PC-9 (cell line): ENCODE measurements at places on chromosomes 2 and 18. TPM values are rescaled to one million over a fixed set of nuclear protein-coding genes. Genes with fewer than 3 reads are reported as not detected.
A peak's percentile ranks its signal among the peaks of the same experiment; 100 is the strongest.

GRCh38 chr2:207674826-207675225 lies 36.6 kb upstream of the CCNYL1 start:
- H3K27ac ChIP-seq: no peak overlapping the region
- no peak overlapping the region for H3K4me3 ChIP-seq
- no peaks in the 10 kb centered on the region for H3K36me3 ChIP-seq
- H3K4me1 ChIP-seq: peaks cover 12% of the 10 kb centered on the region
- H3K27me3 ChIP-seq: no peaks in the 10 kb centered on the region
- no peak for DNase-seq

- H3K27me3 ChIP-seq: no peaks in the 10 kb centered on the region
- DNase-seq: no peak
- no peak overlapping the region for H3K27ac ChIP-seq
- no peaks in the 10 kb centered on the region for H3K4me1 ChIP-seq
- H3K36me3 ChIP-seq: no peaks in the 10 kb centered on the region
Observed at GRCh38 chr2:238015705-238016104, 45.1 kb upstream of the SCLY start.

DNA sequence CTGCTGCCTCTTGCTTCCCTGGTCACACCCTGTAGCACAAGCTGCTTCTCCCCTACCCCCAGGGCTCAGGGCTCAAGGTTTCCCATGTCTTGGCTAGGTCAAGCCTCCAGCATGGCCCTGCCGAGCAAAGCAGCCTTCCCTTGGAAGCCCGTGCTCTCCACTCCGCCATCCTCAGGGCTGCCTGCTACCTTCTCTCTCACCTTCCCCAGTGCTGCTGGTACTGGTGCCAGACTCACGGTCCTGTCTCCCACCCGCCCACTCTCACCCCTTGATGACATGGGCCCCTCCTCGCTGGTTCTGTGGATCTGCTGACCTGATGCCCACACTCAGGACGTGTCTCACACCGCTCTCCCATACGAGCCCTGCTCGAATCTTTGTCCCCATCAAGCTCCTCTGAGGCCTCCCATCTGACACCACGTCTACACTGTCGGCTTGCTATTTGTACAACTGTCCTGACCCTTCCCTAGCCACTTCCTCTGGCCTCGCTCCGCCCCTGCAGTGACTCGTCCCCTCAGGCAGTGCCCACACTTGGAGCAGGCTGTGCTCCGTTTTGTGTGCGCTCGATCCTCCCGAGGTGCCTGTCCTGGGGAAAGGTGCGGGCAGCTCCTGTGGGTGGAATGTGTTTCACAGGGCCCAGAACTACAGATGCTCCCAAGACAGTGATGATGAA lies 49.9 kb downstream of the ZAP70 start:
- H3K36me3 ChIP-seq: peaks cover 12% of the 10 kb centered on the region
- no peak for DNase-seq
- no peaks in the 10 kb centered on the region for H3K27me3 ChIP-seq
- no peak overlapping the region for H3K4me3 ChIP-seq
- no peaks in the 10 kb centered on the region for H3K4me1 ChIP-seq
- no peak overlapping the region for H3K27ac ChIP-seq

Gene DUSP11
- total RNA-seq: 18.8 and 24.1 TPM in 2 replicates

DNA sequence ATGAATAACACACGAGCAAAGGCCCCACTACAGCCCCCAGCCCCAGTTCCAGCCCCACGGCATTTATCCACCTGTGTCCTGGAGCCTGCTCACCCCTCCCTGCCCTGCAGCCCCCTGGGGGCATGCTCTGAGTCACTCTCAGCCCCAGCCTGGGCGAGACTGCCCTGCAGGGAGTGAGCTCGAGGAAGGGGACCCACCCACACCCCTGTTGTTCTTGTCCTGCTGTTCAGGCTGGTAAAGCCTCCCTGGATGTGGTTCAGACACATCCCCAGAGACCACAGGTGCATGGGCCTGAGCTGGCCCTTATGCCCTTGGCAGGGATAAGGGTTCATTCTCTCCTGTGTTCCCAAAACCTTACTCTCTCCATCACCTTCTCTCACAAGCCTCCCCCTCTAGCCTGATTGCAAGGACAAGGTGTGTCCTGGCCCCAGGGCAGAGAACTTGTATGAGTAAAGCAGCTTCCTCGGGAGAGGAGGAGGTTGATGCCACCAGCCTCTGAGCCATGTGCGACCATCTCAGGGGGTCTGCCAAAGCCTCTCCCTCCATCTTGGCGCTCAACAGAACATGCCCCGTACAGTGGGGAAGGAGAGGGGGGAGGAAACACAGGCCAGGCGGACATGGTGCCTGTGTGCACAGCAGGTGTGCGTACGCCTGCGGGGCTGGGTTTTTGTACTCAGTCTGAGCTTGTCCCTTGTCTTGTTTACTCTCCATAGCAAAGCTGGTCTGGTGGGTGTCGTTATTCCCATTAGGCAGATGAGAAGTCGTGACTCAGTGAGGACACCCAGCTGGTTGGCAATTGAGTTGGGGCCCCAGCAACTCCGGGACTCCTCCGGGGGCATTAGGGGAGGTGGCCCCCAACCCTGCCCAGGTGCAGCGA lies 64.4 kb downstream of the CIB4 start:
- H3K4me3 ChIP-seq: no peak overlapping the region
- H3K36me3 ChIP-seq: no peaks in the 10 kb centered on the region
- peaks cover 12% of the 10 kb centered on the region; the same call in 1 of the 2 replicates for H3K27me3 ChIP-seq
- DNase-seq: peak; percentile 47

- H3K36me3 ChIP-seq: no peaks in the 10 kb centered on the region
- no peak overlapping the region for H3K4me3 ChIP-seq
- peaks cover 13% of the 10 kb centered on the region for H3K4me1 ChIP-seq
- H3K27ac ChIP-seq: no peak overlapping the region
- no peaks in the 10 kb centered on the region for H3K27me3 ChIP-seq
Observed at GRCh38 chr2:10712185-10712809, 9.1 kb upstream of the ATP6V1C2 start.

DNA sequence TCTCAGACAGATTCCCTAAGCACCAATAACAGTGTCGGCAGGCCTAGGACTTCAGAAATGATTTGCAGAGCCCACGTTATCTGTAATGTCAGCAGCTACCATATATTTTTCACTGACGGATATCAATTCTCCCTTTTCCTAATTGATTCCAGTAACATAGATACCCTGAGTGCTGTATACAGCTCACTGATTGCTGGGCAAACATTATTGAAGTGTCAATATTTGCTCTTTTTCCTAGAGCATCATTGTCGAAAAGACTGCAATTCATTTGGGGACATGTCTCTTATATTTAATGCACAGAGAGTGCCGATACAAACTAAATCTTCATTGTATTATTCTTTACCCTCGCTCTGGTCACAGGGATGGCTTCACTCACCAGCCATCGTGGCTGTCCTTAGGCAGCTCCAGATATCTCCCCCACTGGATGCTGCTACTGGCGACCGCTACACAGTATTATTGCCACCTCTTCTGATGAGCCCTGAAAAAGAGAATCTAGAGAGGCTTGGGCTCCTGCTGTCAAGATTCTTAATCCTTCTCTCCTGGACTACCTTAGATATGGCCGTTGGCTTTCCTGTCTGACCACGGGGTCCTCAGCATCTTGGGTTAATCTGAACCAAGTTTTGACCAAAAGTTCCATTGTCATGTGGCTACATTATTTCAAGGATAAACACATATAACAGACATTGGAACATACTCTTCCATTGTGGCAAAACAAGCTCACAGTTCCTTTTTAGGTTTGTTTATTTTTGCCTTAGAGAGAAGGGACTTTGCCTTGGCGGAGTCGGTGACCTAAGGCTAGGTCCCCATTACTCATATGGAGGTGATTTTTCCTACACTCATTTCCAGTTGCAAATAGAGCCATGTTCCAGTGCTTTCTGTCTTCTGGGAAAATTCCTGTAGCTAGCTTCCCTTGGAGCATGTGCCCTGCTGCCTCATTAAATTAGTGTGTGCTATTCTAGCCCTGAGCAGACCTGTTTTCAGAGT lies 105.4 kb downstream of the CPO start:
- no peaks in the 10 kb centered on the region for H3K4me1 ChIP-seq
- DNase-seq: no peak
- H3K4me3 ChIP-seq: no peak overlapping the region
- H3K36me3 ChIP-seq: no peaks in the 10 kb centered on the region

DNA sequence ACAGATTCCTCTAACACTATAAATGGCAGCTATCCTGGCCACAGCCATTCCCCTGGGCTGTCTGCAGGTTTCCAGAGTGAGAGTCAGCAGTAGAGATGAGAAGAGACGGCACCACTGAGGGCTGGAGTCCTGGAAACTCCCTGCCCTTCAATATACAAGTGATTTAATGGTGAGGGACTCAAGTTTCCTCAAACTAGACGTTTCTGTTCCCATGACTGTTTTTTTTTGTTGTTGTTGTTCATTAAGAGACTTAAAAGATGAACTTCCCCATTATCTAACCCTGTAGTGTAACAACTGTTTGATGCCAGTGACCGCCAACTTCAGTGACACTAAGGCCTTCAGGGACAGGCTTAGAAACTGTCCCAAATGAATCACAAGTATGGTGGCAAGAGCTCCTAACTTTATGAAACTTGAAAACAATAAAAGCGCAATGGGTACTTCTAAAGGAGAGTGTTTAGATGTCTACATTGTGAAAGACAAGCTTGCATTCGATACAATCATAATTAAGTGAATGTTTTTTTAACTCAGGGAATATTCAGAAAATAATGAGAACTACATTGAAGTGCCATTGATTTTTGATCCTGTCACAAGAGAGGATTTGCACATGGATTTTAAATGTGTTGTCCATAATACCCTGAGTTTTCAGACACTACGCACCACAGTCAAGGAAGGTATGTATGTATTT lies 34.0 kb downstream of the IL1R2 start:
- no peaks in the 10 kb centered on the region for H3K4me1 ChIP-seq
- H3K36me3 ChIP-seq: no peaks in the 10 kb centered on the region
- H3K4me3 ChIP-seq: no peak overlapping the region
- no peak for DNase-seq
- no peak overlapping the region for H3K27ac ChIP-seq

Gene HOXD13
- not detected in 2 replicates for total RNA-seq

Gene ARID5A
- total RNA-seq: 5.1 and 6.0 TPM in 2 replicates

DNA sequence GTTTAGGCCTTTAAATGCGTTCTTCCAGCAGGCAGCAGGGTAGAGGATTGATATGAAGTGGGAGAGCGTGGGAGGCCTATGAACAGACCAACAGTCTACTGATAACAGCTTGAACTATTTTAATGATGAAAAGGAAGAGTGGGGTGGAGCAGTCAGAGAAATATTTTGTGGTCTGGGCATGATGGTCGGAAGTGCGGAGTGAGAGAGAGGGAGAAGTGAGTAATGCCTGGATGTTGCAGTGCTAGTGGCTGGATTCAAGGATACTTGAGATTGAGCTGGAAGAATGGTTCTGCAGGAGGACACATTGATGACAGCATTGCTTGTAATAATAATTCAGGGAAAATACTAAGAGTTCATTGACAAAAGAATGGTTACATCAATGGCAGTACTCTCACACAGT lies 151.0 kb upstream of the DAPL1 start:
- H3K4me3 ChIP-seq: no peak overlapping the region
- DNase-seq: no peak
- H3K27ac ChIP-seq: no peak overlapping the region
- no peaks in the 10 kb centered on the region for H3K4me1 ChIP-seq
- no peaks in the 10 kb centered on the region for H3K36me3 ChIP-seq
- H3K27me3 ChIP-seq: no peaks in the 10 kb centered on the region
